ENCODE measurements at places on chromosomes 11 and 22. TPM values are rescaled to one million over a fixed set of nuclear protein-coding genes. Genes with fewer than 3 reads are reported as not detected.

SAA4 gene
- polyA plus RNA-seq, result not detected

STK33 gene
- 1.4 TPM for polyA plus RNA-seq

MMP8 gene
- not detected for polyA plus RNA-seq

PTPRCAP gene
- 1,093 TPM for polyA plus RNA-seq

GPHA2 gene
- polyA plus RNA-seq, result not detected

CAPN5 gene
- polyA plus RNA-seq, result 1.1 TPM

USP2 gene
- polyA plus RNA-seq, result not detected

SLC7A4 gene
- not detected for polyA plus RNA-seq
